Neural progenitor cell (in vitro differentiated cells): ENCODE measurements at places on chromosomes 6 and 20. TPM values are rescaled to one million over a fixed set of nuclear protein-coding genes. Genes with fewer than 3 reads are reported as not detected.

Gene RCAN2
- total RNA-seq: 5.8 and 6.7 TPM in 2 replicates

Gene LRRC73
- total RNA-seq: 0.37 TPM in 1 of 2 replicates, not detected in the other

Gene TGM3
- 0.31 TPM in 1 of 2 replicates, not detected in the other for total RNA-seq

Gene SIM1
- total RNA-seq: not detected in 2 replicates

Gene KIF3B
- total RNA-seq: 16.8 and 20.9 TPM in 2 replicates

Gene TTK
- total RNA-seq: 139 and 231 TPM in 2 replicates

Gene SPTLC3
- total RNA-seq: 2.3 and 4.2 TPM in 2 replicates

Gene PNPLA1
- not detected in 2 replicates for total RNA-seq

Gene SGK2
- 2.8 and 4.2 TPM in 2 replicates for total RNA-seq

- DNase-seq: no peak
Measured at GRCh38 chr6:14130435-14131075, 13.0 kb downstream of the CD83 start.

- DNase-seq: no peak
Measured at GRCh38 chr6:105553171-105553570, 150.3 kb upstream of the PREP start.

GRCh38 chr6:25217302-25217701 lies 61.9 kb upstream of the CARMIL1 start:
- no peak for DNase-seq

DNA sequence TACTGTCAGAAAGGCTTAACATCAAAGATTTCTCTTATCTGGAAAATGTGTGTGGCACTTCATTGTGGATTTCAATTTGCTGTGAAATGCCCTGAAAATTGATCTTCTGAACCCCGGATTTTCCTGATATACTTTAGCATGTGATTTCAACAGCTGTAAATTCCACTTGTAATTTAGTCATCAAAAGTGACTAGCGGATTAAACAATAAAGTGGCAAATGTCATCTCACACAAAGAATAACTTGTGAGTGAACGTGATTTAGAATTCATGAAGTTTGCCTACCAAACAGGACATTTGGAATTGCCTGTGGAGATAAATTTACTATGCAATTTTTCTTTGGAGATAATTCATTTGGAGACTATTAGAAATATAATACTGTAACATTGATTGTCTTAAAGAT lies 601.6 kb downstream of the COL12A1 start:
- no peak for DNase-seq

GRCh38 chr20:17560344-17561074 lies 9.4 kb upstream of the DSTN start:
- no peak for DNase-seq

DNA sequence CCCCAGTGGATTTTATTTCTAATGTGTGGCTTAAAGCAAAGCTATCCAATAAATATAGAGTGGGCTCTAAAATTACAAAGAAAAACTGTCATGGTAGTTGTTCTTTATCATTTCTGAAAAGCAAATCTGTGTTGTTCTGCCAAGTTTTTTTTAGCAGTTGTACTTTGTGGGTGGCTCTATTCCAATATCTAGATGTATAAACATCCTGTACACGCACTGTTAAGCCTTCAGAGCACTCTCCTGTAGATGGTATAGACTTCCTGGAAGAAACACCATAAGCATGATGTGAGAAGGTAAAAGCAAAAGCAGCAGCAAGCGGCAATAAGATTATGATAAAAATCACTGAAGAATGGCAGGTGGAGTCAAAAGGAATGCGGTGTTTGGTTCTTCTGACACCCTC lies 21.5 kb upstream of the TMEM30A start:
- no peak for DNase-seq

- DNase-seq: no peak
Measured at GRCh38 chr6:2434116-2434515, 188.7 kb upstream of the GMDS start.

DNA sequence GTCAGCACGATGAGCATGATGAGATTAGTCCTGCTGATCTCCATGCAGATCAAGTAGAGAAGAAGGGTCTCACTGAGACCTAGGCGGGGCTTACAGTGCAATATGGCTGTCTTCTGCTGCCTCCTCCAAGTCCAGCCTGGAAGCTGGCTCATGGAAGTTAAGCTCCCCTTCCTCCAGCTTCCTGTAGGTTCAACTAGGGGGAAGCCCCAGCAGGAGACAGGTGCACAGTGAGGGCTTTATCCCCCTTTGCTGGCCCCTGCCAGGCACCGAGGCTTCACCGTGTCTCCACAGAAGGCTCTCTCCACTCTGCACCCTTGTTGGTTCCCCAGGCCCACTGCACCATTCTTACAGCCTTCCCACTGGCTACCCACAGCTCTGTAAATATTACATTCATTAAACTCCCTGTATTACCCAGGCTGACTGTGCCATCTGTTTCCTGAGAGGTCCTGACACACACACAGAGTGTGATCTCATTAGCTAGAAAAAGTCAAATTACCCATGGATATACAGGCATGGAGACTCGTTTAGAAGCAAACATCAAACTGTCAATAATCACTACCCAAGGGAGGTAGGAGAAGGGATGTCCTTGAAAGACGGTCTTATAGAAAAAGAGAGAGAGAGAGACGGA lies 90.4 kb downstream of the SLC2A10 start:
- DNase-seq: no peak

DNA sequence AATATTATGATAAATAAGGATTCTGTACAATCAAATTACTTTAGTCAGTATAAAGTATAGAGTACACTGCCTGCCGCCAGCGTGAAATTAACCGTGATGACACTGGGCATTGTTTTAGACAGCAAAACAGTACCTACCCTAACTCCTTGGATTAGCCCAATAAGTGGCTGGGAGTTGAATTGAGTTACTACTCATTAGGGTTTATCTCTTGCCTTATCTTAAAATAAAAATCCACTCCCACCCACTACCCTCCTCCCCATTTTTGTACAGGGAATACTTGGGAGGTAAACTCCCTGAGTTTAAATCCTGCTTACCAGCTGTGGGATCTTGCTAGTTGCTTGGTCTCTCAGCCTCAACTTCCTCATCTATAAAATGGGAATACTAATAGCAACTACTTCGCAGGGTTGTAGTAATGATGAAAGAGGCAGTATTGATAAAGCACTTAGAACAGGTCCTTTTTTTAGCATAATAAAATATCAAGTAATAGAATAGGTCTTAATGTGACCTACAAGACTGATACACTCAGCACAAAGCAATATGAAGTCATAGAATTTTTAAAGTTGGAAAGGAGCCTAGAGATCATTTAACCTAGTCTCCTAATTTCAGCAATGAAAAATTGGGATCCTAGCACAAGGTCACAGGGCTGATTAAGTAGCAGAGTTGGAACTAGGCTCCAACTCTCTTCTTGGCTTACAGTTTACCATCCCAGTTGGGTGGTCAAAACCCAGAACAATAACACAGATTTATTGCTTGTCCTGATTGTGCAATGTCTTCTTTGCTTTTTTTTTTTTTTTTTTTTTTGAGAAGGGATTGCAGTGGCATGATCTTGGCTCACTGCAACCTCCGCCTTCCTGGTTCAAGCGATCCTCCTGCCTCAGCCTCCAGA lies 23.8 kb downstream of the PHACTR2 start:
- no peak for DNase-seq

GRCh38 chr6:64084185-64084663 lies 448.6 kb downstream of the PHF3 start:
- DNase-seq: peak; percentile 2

DNA sequence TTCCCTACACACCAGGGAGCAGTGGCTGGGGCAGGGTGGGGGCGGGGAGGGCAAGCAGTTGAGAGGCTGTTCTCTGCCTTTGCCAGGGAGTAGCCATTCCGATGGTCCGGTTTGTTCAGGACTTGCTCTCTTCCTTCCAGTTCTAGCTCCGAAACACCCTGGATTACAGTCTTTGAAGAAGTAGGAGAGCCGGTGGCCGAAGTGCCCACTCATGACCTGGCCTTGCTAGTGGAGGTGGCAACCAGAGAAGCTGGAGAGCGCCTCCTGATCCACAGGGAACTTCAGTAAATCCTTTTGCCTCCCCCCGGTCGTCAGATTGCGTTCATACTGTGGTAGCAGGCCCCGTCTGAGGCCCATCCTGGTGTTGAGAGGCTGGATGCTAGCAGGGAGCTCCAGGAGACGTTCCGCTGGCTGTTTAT lies 92.8 kb downstream of the ARID1B start:
- peak; percentile 63 for DNase-seq

GRCh38 chr6:118736440-118736839 lies 85.0 kb upstream of the CEP85L start:
- no peak for DNase-seq

DNA sequence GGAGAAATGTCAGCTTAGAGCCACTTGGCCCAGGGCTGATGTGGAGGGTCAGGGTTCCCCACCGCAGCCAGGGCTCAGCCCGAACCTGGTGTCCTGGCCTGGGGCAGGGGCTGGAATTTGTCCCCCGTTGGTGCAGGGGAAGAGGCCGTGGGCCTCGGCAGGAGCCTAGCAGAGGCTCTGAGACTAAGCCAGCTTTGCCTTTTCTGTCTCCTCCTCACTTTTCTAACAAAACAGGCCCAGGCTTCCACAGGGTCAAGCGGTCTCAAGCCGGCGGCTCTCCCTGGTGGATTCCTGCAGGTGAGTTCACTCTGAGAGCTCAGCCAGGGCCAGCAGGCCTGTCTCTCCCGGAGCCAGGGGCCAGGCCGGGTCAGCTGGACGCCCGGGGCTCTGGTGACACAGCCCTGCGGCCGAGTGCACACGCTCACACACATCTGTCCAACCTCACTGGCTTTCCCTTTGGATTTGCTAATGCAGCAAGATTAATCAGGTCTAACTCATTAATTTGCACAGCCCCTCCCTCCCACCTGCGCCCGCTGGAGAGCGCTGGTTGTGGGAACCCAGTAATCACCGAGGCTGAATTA lies 2.9 kb upstream of the CHRNA4 start:
- peak; percentile 48 for DNase-seq

GRCh38 chr6:73965539-73966029 lies 269.6 kb downstream of the CD109 start:
- no peak for DNase-seq

DNA sequence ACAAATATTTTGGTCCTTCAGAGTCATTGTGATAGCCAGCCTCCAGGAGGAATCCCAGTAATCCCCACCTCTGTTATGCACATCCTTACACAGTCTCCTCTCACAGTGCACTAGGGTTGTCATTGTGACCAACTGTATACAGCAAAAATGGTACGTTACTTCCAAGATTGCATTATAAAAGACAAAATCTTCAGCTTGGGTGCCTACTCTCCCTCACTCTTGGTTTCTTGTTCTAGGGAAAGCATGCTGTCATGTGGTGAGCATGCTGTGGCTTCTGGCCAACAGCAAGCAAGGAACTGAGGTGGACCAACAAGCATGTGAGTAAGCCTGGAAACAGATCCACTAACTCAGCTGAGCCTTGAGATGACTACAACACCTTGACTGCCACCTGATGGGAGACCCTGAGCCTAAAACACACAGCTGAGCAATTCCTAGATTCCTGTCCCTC lies 130.1 kb upstream of the DST start:
- peak; percentile 21 for DNase-seq

DNA sequence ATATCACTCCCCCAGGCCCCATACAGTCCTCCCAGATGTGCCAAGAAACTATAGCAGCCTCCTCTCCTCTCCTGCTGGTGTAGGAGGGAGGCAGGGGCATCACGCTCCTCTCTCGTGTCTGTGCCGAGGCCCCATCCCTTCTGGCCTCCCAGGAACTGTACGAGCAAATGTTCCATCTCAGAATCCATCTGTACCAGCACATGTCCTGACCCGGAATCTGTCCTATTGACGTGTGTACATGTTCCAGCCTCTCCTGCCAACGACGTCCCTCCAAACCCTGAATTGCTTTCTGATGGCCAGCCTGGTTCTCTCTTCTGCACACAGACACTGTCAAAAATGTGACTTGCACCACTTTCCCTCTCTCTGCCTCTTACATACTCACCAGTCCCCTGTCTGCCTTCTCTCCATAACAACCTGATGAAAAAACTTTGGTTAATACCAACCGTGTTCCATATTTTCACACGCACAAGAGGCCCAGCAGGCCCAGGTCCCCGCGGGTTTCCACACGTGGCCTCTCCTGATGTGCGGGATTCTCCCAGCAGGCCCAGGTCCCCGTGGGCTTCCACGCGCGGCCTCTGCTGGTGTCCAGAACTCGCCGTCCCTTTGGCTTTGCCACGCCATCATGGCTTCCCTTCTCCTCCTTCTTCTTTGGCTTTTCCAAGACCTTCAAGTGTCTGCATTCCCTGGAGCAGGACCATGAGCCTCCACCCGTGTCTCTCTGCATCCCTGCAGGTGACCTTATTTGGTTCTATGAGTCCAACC lies 125.2 kb upstream of the THBS2 start:
- no peak for DNase-seq

- DNase-seq: no peak
Measured at GRCh38 chr6:113556775-113557174, 300.4 kb upstream of the MARCKS start.

GRCh38 chr6:6331946-6332601 lies 11.6 kb upstream of the F13A1 start:
- DNase-seq: no peak

- DNase-seq: no peak
Measured at GRCh38 chr6:160248538-160248937, 10.1 kb downstream of the SLC22A2 start.

GRCh38 chr20:45154183-45154582 lies 20.5 kb upstream of the PI3 start:
- DNase-seq: no peak

DNA sequence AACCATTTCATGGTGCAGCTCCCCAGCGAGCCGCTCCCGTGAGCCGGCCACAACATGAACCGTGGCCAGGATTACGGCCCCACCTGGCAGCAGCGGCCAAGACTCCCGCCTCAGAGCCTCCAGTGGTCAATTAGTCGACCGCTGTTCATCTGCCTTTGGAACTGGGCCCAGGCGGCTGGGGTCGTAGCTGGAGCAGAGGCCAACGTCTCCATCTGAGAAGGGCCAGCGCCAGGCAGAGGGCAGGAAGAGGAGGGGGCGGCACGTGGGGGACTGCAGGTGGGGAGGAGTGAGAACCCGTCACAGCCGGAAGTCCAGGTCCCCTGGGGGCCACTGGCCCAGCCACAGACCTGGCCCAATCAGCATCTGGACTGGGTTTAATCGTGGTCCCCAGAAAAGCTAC lies 184.3 kb downstream of the TAF4 start:
- DNase-seq: no peak

GRCh38 chr6:16108921-16109658 lies 19.8 kb upstream of the MYLIP start:
- DNase-seq: no peak

DNA sequence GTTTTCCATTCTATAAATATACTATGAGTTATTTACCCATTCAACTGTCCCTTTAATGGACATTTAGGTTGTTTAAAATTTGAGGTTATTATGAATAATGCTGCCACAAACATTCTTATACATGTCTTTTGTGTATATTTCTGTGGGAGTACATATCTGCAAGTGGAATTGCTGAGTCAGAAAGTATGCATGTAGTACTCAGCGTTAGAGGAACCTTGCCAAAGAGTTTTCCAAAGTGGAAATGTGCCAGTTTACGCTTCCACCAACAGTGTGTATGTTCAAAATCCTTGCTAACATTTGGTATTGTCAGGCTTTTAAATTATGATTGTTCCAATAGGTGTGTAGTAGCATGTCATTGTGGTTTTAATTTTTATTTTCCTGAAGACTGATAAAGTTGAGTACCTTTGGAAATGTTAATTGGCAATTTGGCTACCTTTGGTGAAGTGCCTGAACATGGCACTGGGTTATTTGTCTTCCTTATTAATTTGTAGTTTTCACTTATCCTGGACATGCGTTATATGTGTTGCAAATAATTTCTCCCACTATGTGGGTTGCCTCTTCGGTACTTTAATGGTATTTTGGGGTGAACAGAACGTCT lies 341.2 kb downstream of the CD83 start:
- DNase-seq: no peak
